NCI-H1930 (cell line): ENCODE measurements at places on chromosomes 16 and 17.

- no peak for DNase-seq
Observed at GRCh38 chr16:50311891-50312501, 45.6 kb downstream of the ADCY7 start.

- DNase-seq, result no peak
Observed at GRCh38 chr16:77939968-77940367, 82.4 kb upstream of the CLEC3A start.

- DNase-seq, result no peak
Observed at GRCh38 chr17:59837308-59838051, 55.3 kb downstream of the TUBD1 start.

GRCh38 chr17:56177361-56177760, 24.1 kb downstream of the ANKFN1 start:
- DNase-seq, result no peak

DNA sequence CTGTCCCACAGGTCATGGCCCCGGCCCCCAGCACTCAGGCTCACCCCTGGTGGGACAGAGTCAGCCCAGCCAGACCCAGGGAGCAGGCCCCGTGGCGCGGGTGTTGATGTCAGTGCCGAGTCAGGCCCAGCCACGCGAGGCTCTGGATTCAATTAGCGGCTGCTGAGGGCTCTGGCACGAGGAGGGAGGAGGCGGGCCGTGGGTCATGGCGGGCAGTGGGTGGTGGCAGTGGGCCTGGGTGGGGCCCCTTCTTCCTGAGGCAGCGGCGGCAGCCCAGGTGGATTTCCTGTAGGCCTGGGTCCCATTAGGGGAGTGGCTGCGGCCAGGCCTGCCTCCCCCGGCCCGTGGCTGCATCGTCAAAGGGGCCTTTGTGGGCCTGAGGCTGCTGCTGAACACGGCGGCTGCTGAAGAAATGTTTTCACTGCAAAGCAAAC, 12.9 kb downstream of the VASN start:
- no peak for DNase-seq

- no peak for DNase-seq
Observed at GRCh38 chr16:54652201-54652770, 278.4 kb upstream of the IRX5 start.
